ENCODE measurements at places on chromosomes 5 and 9.

DNA sequence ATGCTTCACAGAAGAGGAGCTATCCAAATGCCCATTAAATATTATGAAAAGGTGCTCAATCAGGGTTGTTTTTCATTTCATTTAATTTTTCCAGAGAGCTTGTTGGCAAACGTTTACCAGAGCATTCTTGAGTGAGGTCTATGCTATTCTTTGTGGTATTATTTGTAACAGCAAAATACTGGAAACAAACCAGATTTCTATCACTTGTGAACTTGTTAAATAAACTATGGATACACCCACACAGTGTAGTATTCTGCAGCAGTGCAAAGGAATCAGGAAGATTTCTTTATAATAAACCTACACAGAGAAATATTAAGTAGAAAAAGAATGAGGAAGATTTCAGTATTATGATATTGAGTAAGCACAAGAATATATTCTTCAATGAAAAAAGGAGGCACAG is 15.0 kb upstream of the SLC1A1 start:
- DNase-seq, result no peak

- DNase-seq, result no peak
Observed at GRCh38 chr5:150512368-150512747, 4.4 kb downstream of the NDST1 start.

DNA sequence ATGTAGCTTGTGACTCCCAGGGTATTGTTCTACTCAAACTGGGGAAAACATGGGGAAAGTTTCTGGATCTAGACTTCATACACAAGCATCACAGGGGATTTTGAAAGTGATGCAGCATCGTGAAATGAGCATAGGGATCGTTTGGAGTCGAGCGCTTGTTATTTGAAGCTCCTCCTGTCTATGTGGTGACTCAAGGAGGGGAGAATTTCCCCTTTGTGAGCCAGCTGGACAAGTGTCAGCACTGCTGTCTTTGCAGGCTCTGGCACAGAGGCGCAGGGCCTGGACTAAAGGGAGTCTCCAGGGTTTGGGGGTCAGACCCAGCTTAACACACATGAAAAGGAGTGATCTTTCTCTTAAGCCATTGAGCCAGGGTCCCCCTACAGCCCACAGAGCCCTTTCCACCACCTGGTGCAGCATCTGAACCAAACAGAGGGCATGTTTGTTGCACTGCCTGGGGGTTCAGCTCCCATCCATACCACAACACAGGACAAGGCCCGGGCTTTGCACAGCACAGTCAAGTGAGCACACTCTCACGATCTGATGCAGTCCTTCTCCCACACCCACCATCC is 51.0 kb downstream of the IRF1 start:
- peak; percentile 66 for DNase-seq

DNA sequence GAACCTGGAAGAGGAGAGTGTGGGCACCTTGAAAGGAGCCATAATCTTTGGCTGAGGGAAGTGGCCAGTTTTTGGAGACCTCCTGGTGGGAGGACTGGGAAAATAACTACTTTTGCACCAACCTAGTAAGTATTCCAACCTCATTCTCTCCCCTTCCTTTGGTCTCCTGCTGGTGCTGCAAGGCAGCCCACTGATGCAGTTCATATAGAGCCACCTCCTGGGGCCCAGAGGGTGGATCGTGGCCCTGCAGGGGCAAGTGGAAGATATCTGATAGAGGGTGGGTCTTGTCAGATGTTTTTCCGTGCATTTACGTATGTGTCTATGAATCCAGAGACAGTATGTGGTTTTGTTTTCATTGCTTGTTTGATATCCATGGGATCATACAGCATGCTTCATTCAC is 172.8 kb upstream of the PITX1 start:
- DNase-seq, result no peak

- peak; percentile 95 for DNase-seq
Observed at GRCh38 chr5:178642351-178642909, 15.6 kb upstream of the CLK4 start.

- DNase-seq, result peak; percentile 40
Observed at GRCh38 chr9:124270504-124271335, 13.0 kb downstream of the NEK6 start.

- DNase-seq, result no peak
Observed at GRCh38 chr9:114769624-114770023, 36.2 kb downstream of the TNFSF15 start.

GRCh38 chr9:89153232-89154017 is 25.2 kb downstream of the SHC3 start:
- peak; percentile 97 for DNase-seq

GRCh38 chr9:110714314-110714713 is 45.7 kb downstream of the MUSK start:
- DNase-seq, result no peak

DNA sequence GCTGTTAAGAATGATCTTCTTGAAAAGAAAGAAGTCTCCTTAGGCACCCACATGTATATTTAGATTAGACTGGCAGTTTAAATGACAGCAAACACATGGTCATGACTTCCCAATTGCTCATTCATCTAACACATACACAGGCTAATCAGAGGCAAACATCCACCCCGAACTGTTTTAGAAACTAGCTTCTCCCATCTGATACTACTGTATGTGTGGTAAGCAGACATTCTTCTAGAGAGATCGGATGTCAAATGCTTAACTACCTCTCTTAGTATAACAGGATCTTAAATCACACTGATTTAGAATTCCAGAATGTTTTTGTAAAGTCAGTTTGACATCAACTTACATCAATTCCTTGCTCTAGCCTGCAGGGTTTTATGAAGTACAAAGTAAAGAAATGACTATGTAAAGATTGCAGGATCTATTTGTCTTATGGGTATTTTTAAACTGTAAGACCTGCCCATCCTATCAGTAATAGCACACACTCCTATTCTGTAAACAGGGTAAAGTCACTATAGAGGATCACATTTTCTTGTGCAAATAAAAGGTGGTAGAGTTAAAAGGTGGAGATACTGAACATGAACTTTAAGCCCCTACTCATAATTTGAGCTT is 239.7 kb downstream of the MLLT3 start:
- DNase-seq, result peak; percentile 4

DNA sequence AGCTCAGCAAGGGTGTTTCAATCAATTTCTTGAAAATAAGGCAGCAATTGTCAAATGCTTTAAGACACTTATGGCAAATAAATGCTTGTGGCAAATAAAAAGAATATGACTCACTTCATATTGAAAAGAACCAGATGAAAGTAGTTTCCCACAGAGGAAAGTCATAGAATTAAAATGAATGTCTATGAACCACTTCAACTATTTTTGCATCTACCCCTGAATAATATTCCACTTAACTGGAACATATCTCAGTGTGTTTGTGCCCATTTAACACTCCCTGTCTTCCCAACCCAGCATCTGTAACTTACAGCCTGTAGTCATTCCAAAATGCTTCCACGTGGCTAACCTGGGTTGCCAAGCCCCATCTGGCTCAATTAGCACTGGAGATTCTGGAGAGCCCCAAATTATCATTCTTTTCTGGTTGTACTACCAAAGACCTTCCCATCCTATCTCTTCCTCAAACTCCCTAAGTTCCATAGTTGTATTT is 84.7 kb downstream of the FEM1C start:
- no peak for DNase-seq

GRCh38 chr5:132013006-132013689 is 1.7 kb upstream of the ACSL6 start:
- no peak for DNase-seq

GRCh38 chr5:91928754-91929521 is 545.8 kb upstream of the ARRDC3 start:
- DNase-seq, result peak; percentile 29

- DNase-seq, result peak; percentile 24
Observed at GRCh38 chr5:149358294-149358651, 427 bp downstream of the PCYOX1L start.

- DNase-seq, result peak; percentile 7
Observed at GRCh38 chr9:130579738-130580463, 524 bp downstream of the FUBP3 start.

- DNase-seq, result no peak
Observed at GRCh38 chr5:13783726-13784125, 160.8 kb downstream of the DNAH5 start.

DNA sequence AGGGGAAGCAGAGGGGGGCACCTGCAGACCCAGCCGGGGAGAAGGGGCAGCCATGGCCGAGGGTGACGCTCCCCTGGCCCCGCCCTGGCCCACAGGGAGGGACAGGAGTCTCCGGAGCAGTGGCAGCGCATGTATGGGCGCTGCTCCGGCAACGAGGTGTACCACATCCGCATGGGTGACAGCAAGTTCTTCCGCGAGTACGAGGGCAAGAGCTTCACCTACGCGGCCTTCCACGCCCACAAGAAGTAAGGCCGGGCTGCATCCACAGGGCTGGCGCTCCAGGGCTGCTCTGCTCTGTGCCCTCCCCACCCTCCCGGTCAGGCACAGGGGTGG is 68.2 kb downstream of the KCNT1 start:
- no peak for DNase-seq

DNA sequence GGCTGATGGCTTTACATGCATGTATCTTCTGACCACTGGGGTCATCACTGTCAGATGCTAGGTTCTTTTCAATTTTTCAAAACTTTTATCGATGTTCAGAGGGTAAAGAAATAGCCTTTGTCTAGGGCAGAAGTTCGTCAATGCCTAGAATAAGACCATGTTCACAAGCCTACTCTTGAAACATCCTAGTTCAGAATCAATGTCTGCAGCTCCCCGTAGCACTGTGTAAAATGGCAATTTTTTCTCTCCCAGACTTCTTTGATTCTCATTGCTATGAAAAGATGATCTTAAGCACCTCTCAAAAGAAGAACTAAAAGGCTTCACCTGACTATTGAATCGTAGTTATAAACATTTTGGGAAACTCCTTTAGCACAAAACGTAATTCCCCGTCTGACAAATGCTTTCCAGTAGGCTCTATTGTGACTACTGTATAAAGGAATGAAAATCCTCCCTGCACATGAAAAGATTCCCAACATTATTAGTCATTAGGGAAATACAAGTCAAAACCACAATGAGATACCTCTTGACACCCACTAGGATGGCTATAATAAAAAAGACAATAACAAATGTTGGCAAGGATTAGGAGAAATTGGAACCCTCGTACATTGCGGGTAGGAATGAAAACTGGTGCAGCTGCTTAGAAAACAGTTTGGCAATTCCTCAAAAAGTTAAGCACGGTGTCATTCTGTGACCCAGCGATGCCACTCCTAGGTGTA is 263.5 kb downstream of the ARHGAP26 start:
- peak; percentile 92 for DNase-seq

- DNase-seq, result no peak
Observed at GRCh38 chr5:61141801-61142200, 20.5 kb downstream of the SMIM15 start.

DNA sequence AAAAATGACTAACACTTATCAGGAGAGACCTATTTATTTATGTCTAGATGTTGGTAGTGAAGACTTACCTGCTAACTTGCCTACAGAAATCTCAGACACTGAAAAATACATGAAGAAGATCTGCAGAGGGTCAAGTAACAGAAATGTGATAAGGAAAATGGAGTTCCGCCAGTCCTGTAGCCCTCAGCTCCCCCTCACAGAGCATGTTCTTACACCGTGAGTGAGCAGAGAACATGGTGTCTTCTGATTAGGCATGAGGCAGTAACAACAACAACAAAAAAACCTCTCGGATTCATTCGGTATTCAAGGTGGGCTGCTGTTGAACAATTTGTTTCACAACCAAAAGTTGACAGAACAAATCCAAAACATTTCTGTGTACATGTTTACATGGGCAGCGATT is 162.0 kb upstream of the SNX2 start:
- no peak for DNase-seq

All from kidney tubule cell (primary cell).